ENCODE measurements at places on chromosomes 11 and 22.

DNA sequence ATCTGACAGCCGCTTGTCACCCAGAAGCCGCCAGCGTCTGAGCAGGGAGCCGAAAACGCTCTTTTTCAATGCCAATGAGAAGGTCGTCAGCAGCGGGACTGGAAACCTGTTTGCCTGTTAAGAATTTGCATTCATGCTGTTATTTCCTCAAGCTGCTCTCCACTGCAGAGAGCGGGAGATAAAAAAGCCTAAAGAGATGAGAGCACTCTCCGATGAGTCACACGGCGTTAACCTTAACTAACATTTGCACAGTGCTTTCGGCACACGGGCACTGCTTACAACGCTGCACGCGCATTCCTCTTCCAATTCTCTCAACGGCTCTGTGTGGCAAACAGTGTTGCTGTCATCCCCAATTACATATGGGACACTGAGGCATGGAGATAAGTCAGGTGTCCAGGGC lies 40.0 kb upstream of the RTL6 start:
- DNase-seq = no peak

GRCh38 chr11:57324154-57324885 lies 432 bp downstream of the TNKS1BP1 start:
- no peak for DNase-seq

- DNase-seq = no peak
These were observed 436.0 kb downstream of the RAB38 start for GRCh38 chr11:87739261-87739660.

DNA sequence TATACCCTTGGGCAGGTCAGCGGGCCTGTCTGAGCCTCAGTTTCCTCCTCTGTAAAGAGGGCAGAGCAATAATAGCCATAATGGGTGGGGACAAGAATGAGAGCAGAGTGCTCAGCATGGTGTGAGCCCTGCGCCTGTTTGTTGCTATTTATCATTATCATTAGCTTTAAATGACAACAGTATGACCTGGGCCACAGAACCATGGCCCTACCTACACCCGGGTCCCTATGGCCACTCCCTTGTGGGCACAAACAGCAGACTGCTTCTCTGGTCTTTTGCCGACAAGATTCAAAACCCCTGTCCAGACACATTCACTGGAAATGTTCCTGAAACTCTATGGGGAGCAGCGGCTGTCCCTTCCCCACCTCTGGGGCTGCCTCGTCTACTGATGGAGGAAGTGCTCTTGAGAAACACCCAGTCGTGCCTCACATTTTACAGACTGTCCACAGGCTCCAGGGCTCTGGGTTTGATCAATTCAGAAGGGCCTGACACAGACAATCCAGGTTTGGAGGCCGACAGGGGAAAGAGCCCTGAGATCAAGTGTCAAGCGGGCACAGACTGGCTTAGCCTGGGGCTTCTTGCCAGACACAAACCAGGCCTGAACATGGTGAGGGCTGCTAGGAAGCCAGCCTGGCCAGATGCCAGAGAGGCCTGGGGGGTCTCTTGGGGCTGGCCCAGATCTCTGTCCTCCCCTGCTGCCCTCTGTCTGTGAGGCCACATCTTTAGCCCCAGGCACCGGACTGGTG lies 112.5 kb upstream of the CD82 start:
- no peak for DNase-seq

GRCh38 chr22:38176170-38176741 lies 5.4 kb downstream of the PLA2G6 start:
- peak; percentile 21 for DNase-seq

DNA sequence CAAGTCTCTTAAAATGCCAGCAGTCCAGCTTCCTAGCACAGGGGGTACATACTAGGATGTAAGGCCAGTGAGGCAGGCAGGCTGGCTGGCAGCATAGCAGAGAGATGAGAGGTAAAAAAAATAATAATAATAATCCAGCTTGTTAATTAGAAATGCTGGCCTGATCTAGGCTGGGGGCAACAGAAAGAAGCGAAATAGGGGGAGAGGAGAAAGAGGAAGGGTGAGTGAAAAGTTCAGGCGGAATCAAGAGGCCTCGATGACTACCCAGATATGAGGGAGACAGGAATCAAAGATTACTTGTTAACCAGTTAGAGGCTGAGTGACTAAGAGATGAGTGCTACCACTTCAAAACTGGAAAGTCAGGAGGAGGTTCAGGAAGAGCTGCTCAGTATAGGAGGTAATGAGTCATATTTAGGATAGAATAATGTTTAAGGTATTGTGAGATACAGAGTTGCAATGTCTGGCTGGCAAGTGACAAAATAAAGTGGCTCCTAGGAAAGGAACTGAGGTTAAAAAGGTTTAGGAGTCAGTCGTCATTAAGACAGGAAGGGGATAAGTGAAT lies 2.8 kb downstream of the ALKBH8 start:
- no peak for DNase-seq

DNA sequence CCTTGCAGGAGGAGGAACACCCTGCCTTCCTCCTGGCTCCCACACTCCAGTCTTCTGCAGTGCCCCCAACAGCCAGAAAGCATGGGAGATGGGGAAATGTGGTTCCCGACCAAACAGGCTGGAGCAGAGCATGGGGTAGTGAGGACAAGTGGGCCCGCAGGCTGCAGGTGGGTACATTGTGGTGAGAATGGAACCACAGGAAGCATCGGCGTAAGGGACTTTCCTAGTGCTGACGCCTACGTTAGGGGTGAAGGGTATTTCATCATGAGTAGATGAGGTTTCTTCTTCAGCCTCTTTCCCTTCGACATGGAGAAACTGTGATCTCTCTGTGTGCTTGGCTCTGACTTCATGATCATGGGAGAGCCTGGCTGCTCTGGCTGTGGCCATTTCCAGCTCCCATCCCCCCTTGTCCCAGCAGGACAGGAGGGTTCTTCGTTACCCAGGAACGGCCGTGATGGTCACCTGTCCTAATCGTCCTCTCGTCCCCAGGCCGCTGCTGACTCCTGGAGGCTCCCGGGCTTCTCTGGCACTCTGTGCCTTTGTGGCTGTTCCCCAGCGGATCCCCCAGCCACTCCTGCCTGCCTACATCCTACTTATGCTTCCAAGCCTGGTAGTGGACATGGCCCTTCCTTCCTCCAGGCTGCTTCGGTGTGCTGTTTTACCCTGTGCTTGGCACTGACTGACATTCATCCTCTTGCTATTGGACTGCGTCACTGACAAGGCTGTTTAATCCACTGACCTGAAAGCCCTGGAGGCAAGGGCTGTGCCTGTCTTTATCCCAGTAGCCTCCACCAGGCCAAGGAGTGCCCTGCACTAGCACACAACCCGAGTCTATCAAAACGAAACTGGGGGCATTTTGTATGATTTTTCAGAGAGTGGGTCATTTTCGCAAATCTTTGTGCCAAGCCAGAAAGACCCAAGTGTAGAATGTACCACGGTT lies 65.2 kb upstream of the CECR2 start:
- DNase-seq = peak; percentile 10

- no peak for DNase-seq
These were observed 13.2 kb upstream of the TMPRSS6 start for GRCh38 chr22:37122598-37123180.

DNA sequence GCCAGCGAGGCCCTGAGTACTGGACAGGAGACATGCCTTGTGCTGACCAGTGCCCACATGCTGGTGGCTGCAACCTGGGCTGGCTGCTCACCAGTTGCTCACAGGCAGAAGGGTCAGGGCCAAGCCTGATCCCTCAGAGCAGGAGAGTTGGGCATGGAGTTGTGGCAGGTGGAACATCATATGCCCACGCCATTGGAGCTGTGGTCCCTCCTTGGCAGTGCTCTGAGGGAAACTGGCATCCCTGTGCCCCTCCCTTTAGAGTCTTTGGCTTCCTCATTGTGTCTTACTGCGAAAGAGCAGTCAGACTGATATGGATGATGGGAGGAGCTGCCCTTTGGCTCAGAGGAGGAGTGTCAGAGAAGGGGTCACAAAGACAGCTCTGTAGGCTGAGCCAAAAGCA lies 3.1 kb upstream of the MYEOV start:
- DNase-seq = no peak

DNA sequence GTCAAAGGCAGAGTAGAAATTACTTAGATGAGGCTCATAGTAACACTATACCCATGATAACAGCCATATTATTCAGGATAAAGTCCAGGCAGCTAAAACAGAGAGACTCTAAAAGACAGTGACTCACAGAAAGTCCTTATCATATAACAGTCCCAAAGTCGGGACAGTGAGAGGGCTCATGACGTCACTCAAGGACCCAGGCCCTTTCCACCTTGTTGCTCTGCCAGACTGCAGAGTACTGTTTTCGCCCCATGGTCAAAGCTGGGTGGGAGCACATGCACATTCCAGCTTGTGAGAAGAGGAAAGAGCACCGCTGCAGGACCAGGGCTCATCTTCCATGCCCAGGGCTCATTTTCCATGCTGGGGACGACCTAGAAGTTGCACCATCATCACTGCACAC lies 29.4 kb upstream of the NUP50 start:
- no peak for DNase-seq

DNA sequence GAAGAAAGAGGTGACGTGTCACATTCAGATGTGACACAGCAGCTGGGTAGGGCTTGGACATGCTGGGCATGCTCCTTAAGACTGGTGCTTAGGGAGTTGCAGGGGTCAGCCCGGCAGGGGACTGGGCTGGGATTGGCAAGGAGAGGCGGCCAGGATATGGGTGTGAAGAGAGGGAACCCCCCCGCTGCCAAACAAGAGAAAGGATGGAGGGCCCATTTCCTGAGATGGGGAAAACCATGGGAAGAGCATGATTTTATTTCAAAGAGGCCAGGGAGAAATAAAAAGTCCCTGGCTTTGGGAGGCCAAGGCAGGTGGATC lies 5.3 kb downstream of the ATF4 start:
- DNase-seq = no peak

- DNase-seq = no peak
These were observed 135.2 kb upstream of the NAV2 start for GRCh38 chr11:19577391-19577975.

DNA sequence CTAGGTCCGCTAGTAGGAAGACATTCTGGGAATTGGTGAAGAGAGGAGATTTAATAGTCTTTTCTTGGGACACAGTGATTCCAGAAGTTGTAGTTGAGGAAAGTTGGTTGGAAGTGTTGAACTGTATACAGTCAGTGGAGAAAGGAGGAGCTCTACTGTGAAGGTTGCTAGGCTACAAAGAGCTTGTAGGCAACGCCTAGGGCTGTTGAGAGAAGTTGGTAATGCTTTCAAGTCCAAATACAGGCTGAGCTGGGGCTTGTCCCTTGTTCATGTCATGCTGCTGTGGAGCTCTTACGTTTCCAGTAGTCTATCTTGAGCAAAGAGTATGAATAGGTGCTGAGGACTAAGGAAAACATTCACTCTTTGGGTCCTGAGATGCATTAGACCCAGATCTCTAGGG lies 1.1 kb downstream of the TBCEL start:
- no peak for DNase-seq

- no peak for DNase-seq
These were observed 789 bp upstream of the POLA2 start for GRCh38 chr11:65260756-65261590.

DNA sequence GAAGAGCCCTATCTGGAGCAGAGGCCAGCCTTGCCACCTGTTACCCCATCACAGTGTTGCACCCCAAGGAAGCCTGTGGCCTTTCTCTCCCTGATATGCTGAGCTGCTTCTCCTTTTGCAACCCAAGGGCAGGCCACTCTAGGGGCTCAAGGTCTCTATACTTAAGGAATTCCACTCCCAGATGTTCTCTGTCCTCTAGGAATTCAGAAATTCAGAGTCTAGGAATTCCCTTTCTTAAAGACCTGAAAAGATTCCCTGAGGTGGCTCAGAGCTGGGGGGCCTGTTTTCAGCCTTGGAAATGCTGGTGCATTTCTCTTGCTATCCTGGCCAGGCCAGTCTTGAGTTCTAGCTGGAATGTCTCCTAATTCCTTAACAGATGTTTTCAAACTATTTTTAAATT lies 68.0 kb upstream of the OLFML1 start:
- no peak for DNase-seq

GRCh38 chr22:36384766-36385481 lies 2.8 kb downstream of the MYH9 start:
- no peak for DNase-seq
